Neural progenitor cell (in vitro differentiated cells): ENCODE measurements at places on chromosomes 3 and 15.

DNA sequence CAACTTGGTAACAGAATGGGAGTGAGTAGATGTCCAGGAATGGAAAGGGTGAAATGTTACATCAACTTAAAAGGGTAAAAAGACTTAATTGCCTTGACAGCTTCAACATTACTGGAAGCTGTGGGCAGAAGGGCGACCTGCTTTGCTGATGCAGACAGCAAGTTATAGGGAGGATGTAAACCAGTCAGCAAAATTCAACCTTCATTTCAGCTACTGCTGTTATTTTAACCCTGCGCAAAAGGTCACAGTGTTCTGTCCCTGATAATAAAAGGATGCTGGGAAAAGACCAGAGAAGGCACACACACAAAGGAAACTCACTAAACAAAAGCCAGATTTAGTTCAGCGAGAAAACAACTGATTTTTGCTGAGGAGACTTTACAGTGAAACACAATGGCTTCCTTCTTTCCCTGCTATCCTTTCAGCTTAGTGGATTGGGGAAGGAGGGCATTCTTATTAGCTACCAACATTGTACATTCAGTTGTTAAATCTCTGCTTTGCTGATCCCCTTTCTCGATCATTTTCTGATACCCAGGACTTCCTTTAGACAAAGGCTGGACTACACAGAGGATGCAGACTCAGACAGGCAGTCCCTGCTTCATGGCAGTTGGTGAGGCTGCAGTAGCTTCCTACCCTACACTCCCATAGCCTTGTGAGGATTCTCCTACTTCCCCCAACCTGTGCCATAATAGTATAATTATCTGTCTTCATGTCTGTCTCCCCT, 62.0 kb downstream of the P3H2 start:
- peak; percentile 76 for DNase-seq

DNA sequence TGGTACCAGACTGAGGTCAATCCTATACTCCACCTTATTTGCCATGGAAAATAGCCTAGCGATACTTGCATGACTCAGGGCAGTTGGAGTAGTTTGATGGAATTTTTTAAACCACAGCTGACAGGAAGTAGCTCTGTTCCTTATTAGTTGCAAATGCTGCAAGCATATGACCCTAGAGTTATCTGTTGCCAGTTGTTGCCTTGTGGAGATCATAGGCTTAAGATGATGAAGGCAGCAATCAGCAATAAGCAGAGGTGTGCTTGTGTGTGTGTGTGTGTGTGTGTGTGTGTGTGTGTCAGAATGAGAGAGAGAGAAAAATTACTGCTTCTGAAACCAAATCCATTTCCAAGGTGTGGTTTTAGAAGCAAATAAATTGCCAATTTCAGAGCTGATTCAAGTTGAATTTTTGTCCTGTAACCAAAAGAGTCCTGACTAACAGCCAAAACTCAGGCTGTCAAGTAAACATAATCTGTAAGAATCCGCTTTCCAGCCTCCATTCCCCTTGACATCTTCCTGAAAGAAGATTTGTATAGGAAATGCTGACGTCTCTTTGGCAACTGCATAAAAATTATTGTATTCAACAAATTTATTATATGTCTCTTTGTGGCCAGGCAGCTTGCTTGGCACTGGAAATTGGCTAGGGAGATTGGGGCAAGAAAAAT, 141.2 kb downstream of the SERPINI1 start:
- DNase-seq, result no peak

- no peak for DNase-seq
These were observed 607.7 kb downstream of the PYDC2 start for GRCh38 chr3:192068464-192069254.

- DNase-seq, result peak; percentile 57
These were observed at the start of gene CD80 for GRCh38 chr3:119559441-119559963. Gene CD80, minus strand, starts transcription at chr3:119559614. Its CDS starts 1,886 bp downstream, at chr3:119557728.

DNA sequence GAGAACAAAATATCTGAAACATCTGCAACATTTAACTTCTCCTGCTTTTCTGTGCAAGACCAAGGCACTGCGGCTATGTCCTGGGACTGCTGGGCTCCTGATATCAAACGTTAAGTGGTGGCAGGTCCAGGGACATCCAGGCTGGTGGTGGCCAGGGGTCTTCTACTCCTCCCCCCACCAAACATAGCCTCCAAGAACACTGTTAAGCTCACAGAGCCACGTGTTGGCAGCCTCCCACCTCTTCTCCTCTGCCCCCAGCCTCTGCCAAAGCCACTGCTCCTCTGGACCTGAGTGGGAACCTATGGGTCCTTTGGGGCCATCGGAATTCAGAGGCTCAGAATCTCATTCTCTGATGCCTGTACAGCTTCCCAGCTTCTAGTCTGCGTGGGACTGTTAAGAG, 325.7 kb downstream of the ARRDC4 start:
- DNase-seq, result no peak

DNA sequence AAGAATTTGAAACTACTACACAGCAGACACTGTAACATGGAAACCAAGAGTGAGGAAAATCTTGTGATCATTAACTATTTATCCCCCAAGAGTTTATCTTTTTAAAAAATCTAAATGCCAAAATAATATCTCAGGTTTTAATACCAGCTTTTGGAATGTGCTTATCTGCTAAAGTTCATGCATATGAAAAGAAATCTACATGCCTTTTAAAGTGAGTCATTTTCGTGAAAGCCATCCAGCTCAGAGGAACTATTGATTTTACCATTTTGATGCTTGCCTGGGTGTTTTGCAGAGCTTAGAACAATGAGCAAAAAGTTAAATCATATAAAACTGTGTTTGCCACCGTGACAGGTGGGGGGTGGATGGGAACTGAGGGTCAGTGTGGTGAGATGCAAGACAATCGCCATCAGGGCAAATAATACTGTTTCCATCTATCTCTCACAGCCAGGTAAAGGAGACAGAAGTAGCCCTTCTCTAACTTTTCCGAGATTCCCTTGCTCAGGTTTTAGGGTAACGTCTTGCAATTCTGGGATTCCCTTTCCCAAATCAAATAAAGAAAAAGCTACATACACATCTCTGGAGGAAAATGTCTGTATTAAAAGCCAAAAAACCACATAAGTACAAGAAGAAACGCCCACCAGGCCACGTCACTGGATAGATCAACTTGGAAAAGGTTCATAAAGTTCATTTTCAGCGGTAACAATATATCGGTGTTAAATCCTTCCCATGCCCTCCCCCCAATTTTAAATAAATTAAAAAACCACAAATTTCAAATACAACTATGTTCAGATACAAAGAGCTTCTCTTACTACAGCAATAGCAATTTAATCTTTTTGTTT, 2.0 kb downstream of the TMEM158 start:
- no peak for DNase-seq

DNA sequence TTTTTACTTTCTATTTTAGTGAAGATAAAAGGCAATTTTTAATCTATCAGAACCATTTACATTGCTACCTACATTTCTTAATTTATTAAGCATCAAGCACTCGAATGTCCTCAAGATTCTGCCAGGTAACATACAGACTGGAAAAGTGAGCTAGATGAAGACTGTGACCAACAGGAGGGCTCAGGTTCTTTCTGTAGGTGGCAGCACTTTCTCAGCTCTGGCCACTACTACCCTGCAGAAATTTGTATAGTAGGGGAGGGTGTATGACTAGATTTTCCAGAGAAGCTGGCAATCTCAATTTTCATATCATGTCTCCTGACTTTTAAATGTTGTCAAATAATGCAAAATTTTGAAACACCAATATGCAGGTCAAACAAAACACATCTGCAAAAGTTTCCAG, 165.0 kb upstream of the SUCLG2 start:
- DNase-seq, result peak; percentile 33

DNA sequence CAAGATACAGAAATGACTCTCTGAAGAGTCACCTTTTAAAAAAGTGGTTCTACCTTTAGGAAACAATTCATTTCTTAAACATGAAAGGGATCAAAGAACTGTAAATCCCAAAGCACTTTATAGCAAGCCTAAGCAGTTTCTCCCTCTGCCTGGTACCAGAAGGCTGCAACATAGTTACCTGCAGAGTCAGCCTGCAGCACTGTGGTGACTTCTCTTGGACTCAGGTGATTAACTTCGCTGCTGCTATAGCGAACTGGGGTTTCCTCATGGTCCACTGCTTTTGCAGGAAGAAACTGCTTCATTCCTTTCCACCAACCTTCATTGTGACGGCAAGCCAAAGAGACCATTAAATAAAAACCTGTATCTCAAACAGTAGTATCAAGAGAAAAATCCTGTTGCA, 37.3 kb downstream of the ST3GAL6 start:
- DNase-seq, result no peak

- DNase-seq, result no peak
These were observed 98.8 kb upstream of the TNFAIP8L3 start for GRCh38 chr15:51193526-51193925.

GRCh38 chr3:79032686-79033318, 735.0 kb downstream of the ROBO1 start:
- DNase-seq, result peak; percentile 65

DNA sequence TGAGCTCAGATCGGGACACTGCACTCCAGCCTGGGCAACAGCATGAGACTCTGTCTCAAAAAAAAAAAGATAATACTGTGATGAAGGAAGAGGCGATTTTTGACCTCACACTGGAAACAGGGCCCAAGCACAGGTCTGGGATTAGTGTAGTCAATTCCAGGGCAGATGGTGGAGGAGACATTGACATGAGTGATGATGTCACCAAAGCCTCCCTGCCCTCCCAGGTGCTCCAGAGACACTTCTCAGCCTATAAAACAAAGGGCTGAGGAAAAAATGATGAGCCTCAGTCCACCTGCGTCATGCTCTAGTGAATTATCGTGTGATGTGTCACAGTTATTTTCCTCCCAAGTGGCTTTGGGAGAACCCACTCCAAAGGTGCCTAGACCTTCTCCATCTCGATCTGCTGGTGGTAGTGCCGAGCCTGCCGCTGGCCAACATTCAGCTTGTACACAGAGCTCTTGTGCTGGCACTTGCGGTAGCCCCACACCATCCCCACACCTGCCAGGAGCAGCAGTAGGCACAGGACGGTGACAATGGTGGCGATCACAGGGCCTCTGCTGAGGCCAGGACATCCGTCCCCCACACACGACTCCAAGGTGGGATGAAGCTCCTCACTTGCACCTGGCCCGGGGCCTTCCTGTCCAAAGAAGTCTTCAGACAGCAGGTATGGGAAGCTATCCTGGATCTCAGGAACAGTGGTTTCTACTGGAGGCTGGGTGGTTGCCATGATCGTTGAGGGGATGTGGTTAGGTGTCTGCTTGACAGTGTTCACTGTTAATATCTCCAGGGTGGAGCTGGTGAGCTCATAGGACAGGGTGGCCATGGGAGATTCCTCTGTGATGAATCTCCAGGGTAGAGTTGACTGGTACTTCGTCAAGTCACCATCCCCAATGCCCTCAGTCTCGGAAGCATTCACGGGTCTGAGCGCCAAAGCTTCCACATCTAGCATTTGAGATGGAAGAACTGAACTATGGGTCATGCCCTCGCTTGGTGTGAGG, 38.8 kb downstream of the CRTAP start:
- no peak for DNase-seq

DNA sequence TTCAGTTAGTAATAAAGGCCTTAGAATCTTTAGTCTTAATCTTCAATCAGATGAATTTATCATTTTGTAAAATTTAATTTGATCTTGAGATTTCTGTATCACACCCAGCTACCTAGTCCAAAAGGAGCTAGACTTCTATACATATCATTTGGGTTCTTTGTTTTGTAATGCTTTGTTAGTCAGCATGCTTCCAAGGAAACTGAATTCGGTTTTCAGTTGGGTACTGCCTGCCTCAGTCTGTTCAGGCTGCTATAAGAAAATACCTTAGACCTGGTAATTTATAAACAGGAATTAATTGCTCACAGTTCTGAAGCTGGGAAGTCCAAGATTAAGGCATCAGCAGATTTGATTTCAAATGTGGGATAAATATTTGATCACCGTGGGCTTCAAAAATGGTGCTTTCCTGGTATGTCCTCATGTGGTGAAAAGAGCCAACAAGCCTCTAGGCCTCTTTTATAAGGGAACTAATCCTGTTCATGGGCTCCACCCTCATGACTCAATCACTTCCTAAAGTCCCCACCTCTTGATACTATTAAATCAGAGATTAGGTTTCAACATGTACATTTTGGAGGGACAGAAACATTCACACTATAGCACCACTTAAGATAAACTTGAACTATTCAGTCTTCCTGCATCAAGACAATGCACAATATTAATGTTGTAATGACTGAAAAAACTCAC, 800.7 kb downstream of the NAALADL2 start:
- DNase-seq, result no peak

GRCh38 chr15:29141308-29142128, 128.1 kb downstream of the NSMCE3 start:
- DNase-seq, result no peak

DNA sequence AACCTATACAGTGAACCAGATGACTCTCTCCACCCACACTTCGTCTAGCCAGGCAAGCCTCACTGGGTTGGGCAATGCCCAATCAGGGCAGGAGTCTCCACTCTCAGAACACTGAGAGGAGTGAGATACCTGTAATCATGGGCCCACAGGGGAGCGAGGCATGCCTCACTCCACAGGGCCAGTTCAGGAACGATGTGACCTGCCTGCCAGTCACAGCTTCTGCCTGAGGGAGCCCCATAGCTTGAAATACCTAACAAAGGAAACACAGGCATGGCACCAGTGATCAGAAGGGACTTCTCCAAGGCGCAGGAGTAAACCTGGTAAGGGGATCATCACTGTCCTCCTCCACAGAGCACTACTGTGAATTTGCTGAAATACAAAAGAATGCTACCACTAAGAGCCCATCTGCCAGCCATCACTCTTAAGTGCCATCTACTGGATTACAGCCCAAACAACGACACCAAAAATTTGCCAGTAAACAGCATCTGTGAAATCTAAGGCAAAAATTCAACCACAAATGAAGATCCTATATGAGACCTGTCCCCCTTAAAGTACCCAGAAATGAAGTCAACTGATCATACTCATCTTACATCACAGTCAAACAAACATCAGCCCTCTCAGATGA, 689.9 kb upstream of the SEMA6D start:
- peak; percentile 48 for DNase-seq

DNA sequence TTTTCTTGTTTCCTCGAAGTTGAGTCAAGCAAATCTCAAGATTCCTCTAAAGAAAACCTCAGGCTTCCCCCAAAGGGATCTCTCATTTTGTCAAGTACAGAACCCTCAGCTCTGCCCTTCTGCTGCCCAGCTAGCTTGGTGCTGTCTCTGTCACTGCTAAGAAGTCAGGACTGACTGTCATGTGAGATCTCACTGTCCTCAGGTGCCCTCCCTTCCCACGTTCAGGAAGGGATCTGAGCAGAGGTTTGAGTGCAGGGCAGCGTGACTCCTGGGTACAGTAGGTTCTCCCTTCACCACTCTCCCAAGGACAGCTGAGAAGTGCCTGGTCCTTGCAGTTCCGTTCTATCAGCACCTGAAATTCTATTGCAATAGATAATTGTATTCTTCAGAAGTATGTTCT, 229.7 kb downstream of the SLCO3A1 start:
- no peak for DNase-seq

DNA sequence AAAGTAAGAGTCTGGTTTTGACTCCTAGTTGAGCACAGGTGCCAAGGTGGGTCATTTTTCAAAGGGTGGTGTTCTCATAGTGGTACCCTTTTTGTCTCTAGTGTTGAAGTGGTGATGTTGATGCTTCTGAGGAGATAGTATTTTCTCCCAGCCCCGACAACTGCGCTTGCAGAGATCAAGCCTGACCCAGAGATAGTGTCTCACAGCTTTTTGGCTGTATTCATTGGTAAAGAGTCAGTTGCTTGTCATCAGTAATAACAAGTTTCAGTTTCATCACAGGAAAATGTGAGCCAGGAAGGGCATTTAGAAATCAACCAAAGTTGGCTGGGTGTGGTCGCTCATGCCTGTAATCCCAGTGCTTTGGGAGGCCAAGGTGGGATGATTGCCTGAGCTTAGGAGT, 139.3 kb downstream of the NFKBIZ start:
- DNase-seq, result no peak

- no peak for DNase-seq
These were observed 36.4 kb upstream of the PRR23E start for GRCh38 chr3:127156338-127157050.
